ENCODE measurements at places on chromosomes 16 and 17. TPM values are rescaled to one million over a fixed set of nuclear protein-coding genes. Genes with fewer than 3 reads are reported as not detected.

The KPNB1 gene
- 560 TPM for total RNA-seq

DNA sequence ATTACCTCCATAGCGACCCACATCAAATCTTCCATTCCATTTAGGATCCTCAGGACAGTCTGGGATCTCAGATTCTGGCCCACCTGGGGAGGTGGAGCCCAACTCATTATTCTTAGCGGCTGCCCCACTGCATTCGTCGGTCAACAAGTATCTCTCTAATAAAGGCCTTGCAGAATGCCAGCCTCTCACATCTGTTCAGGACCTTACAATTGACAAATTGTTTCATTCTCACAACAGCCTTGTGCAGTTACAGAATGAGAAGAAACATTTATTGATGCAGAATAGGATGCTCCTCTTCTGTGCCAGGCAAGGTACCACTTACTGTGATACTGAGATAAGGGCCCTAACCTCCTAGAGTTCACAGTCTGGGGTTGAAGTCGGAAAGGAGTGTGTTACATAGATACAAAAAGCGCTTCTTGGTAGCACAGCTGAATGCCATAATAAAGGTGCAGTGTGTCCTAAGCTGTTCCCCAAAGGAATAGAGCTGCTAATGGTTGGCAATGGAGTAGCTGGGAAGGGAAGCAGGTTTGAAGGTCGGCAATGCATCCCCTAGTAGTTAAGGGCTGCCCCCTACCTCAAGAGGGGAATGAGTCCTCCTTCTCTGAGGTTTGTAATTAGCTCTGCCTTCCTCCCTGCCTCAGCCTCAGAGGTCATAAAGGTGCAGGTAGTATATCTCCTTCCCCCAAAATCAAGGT is 2.3 kb upstream of the MPP2 start:
- no peak for DNase-seq

GRCh38 chr16:27471661-27472060 is 69.7 kb downstream of the IL21R start:
- no peak for DNase-seq

DNA sequence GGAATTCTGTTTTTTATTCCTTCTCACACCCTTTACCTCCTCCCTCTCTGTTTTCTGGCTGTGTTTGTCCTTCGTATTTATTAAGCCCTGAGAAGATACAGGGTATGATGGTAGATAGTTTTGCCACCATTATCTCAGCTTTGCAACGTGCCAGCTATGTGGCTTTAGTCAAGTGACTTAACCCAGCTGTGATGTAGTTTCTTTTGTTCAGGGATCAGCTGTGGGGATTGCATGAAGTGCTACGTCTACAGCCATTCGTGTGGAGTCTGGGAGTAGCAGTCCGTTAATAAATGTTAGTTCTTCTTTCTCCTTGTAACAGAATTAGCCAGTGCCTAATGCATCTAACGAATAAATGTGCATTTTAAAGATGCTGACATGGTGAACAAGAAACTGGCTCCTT is 128.4 kb downstream of the HAPSTR1 start:
- DNase-seq = no peak

DNA sequence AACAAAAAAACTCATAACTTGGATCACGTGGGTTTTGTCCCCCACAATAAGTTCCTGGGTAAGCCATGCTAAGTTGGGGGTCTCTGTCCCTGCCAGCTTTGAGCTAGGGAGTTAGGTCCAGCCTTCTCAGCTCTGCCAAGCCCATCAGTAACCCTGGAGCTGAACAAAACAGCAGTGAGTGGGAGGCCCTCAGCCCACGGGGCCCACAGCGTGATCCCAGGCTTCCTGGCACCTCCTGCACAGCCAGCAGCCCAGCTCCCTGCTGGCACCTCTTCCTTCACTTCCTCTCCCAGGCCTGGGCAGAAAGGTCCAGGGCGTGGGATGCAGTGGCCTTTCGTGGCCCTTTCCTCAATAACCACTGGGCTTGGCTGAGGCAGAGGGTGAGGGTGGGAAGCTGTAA is 35.5 kb upstream of the CDC42EP4 start:
- no peak for DNase-seq
